WTC11 (cell line): ENCODE measurements at places on chromosomes 3 and 15. TPM values are rescaled to one million over a fixed set of nuclear protein-coding genes. Genes with fewer than 3 reads are reported as not detected.

CMTM7 gene
- 19.9 to 24.0 TPM (median 23.4 TPM) in 3 replicates for total RNA-seq

CHRFAM7A gene
- 6.2 to 8.7 TPM (median 8.2 TPM) in 3 replicates for total RNA-seq

IL16 gene
- total RNA-seq, result 0.41 to 0.61 TPM (median 0.46 TPM) in 3 replicates

COLQ gene
- total RNA-seq, result 1.2 to 2.2 TPM (median 1.8 TPM) in 3 replicates

- H3K27me3 ChIP-seq, result no peaks in the 10 kb centered on the region; the same call in 1 of the 2 replicates
- no peak overlapping the region for H3K27ac ChIP-seq
- no peaks in the 10 kb centered on the region for H3K36me3 ChIP-seq
- H3K4me1 ChIP-seq, result peaks cover 6% of the 10 kb centered on the region; the same call in 1 of the 2 replicates
- H3K4me3 ChIP-seq, result no peak overlapping the region
- DNase-seq, result no peak
These were observed 20.5 kb downstream of the SLC9C1 start for GRCh38 chr3:112273536-112273935.

DNA sequence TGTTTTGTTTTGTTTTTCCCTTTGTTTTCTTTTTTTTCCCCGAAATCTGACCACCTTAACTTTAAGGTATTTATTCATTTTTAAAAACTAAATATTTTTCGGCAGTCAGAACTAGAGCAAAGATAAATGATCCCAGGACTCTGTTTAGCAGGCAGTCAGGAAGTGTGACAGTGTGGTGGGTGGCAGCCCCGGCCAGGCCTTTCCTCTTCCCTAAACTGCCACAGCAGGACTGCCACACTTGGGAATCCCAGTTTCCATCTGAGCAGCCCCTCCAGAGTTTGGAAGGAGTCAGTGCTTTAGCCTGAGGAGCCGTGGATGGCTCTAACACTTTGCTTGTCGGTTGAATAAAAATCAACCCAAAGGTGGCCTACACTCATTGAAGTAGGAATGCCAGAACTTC lies 6.9 kb downstream of the CCRL2 start:
- no peaks in the 10 kb centered on the region for H3K36me3 ChIP-seq
- H3K4me1 ChIP-seq, result peaks cover 22% of the 10 kb centered on the region
- H3K27ac ChIP-seq, result no peak overlapping the region
- no peak overlapping the region for H3K4me3 ChIP-seq

DNA sequence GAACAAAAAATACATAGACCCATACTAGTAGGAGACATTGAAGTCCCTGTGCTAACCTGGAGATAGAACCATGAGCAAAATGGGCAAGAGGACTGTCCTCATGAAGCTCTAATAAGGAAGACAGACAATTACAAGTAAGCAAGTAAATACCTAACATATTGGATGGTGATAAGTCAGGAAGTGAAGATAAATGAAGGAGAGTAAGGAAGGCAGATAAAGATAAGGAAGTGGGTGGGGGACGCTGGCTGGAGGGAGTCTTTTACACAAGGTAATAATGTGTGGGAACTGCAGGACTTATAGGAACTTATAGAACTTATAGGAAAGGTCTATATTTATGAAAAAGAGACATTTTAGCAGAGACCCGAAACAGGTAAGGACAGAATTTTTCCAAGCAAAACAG lies 148.9 kb upstream of the ABI3BP start:
- no peak for DNase-seq
- H3K27me3 ChIP-seq, result no peaks in the 10 kb centered on the region
- H3K4me1 ChIP-seq, result peaks cover 18% of the 10 kb centered on the region
- H3K27ac ChIP-seq, result no peak overlapping the region
- no peak overlapping the region for H3K4me3 ChIP-seq
- no peaks in the 10 kb centered on the region for H3K36me3 ChIP-seq

- no peaks in the 10 kb centered on the region for H3K36me3 ChIP-seq
- peaks cover 14% of the 10 kb centered on the region for H3K4me1 ChIP-seq
- peaks cover 14% of the 10 kb centered on the region for H3K27me3 ChIP-seq
- no peak overlapping the region for H3K27ac ChIP-seq
- H3K4me3 ChIP-seq, result no peak overlapping the region
These were observed 202.8 kb downstream of the SV2B start for GRCh38 chr15:91302588-91303439.

GRCh38 chr3:138412821-138413551 lies 21.4 kb upstream of the ESYT3 start:
- peaks cover 42% of the 10 kb centered on the region for H3K4me1 ChIP-seq
- H3K27ac ChIP-seq, result no peak overlapping the region
- no peak for DNase-seq
- H3K27me3 ChIP-seq, result peaks cover 5% of the 10 kb centered on the region

GRCh38 chr15:52331490-52332240 lies 36.1 kb upstream of the MYO5C start:
- H3K36me3 ChIP-seq, result peaks cover 14% of the 10 kb centered on the region
- H3K4me1 ChIP-seq, result peaks cover 13% of the 10 kb centered on the region
- H3K4me3 ChIP-seq, result no peak overlapping the region
- H3K27ac ChIP-seq, result peak overlapping the region; percentile 82
- no peak for DNase-seq

- H3K36me3 ChIP-seq, result peaks cover 4% of the 10 kb centered on the region; the same call in 1 of the 2 replicates
- H3K4me3 ChIP-seq, result no peak overlapping the region
- H3K27me3 ChIP-seq, result no peaks in the 10 kb centered on the region
- DNase-seq, result no peak
- peaks cover 17% of the 10 kb centered on the region for H3K4me1 ChIP-seq
These were observed 403.8 kb upstream of the ADAMTS9 start for GRCh38 chr3:65091565-65091964.
